ENCODE measurements at places on chromosomes 2 and 18. TPM values are rescaled to one million over a fixed set of nuclear protein-coding genes. Genes with fewer than 3 reads are reported as not detected.
A peak's percentile ranks its signal among the peaks of the same experiment; 100 is the strongest.

The CCDC102B gene
- 6.1 TPM for total RNA-seq

The MATN3 gene
- 0.05 TPM for total RNA-seq

The TBC1D8 gene
- 7.7 TPM for total RNA-seq

The TSN gene
- total RNA-seq, result 48.0 TPM

The GYPC gene
- total RNA-seq, result 83.2 TPM

The M1AP gene
- total RNA-seq, result 0.94 TPM

The SATB2 gene
- total RNA-seq, result 0.38 TPM

The B4GALT6 gene
- total RNA-seq, result 9.5 TPM

DNA sequence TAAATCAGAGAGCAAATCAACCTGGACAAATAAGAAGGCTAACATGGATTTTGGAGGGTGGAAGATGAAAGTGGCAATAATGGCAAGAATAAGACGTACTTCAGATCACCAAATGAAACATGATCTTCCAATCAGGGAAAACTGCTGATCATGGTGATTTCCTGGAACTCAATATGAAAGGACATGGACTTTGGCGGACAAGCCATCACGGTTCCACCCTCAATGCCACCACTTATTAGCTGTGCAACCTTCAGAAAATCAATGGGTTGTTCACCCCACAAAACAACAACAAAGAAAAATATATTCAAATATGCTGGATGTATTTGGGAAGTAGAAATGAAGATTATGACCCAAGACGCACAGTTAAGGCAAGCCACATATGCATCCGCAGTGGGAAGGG lies 81.7 kb downstream of the PPP1R1C start:
- no peaks in the 10 kb centered on the region for H3K27me3 ChIP-seq
- H3K4me1 ChIP-seq, result no peaks in the 10 kb centered on the region
- H3K27ac ChIP-seq, result no peak overlapping the region
- H3K4me3 ChIP-seq, result no peak overlapping the region

GRCh38 chr18:65753520-65753919 lies 2.7 kb downstream of the CDH7 start:
- H3K27me3 ChIP-seq, result peaks cover 25% of the 10 kb centered on the region
- no peak for DNase-seq
- no peaks in the 10 kb centered on the region for H3K4me1 ChIP-seq
- H3K4me3 ChIP-seq, result no peak overlapping the region

- peaks cover 2% of the 10 kb centered on the region for H3K4me1 ChIP-seq
- H3K27me3 ChIP-seq, result no peaks in the 10 kb centered on the region
- H3K4me3 ChIP-seq, result no peak overlapping the region
- H3K27ac ChIP-seq, result no peak overlapping the region
- no peaks in the 10 kb centered on the region for H3K36me3 ChIP-seq
- no peak for DNase-seq
Observed at GRCh38 chr18:54806526-54806925, 21.8 kb upstream of the RAB27B start.

GRCh38 chr2:43675646-43676321 lies 445 bp downstream of the C1GALT1C1L start:
- DNase-seq, result no peak
- H3K4me3 ChIP-seq, result peak overlapping the region; percentile 16
- H3K4me1 ChIP-seq, result no peaks in the 10 kb centered on the region
- peaks cover 5% of the 10 kb centered on the region for H3K27me3 ChIP-seq
- H3K27ac ChIP-seq, result no peak overlapping the region

GRCh38 chr2:208643145-208643544 lies 236.6 kb downstream of the PTH2R start:
- DNase-seq, result no peak
- no peaks in the 10 kb centered on the region for H3K27me3 ChIP-seq
- H3K4me1 ChIP-seq, result no peaks in the 10 kb centered on the region

DNA sequence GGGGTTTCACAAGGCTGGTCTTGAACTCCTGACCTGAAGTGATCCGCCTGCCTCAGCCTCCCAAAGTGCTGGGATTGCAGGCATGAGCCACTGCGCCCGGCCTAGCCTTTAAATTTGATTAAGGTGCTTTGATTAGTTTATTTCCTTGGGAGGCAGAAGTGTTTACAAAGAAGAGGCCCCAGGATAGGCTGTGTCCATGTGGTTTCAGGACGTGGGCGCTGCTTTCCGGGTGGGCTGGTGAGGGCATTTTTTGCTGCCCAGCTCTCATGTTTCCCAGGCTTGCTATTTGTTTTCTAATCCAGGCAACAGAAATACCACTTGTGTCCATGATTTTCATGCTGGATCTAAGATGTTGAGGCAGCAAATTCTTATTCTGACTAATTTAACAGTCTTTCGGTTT lies 124.2 kb downstream of the SH3RF3 start:
- H3K4me1 ChIP-seq, result no peaks in the 10 kb centered on the region
- peaks cover 3% of the 10 kb centered on the region for H3K27me3 ChIP-seq
- no peaks in the 10 kb centered on the region for H3K36me3 ChIP-seq
- no peak for DNase-seq

DNA sequence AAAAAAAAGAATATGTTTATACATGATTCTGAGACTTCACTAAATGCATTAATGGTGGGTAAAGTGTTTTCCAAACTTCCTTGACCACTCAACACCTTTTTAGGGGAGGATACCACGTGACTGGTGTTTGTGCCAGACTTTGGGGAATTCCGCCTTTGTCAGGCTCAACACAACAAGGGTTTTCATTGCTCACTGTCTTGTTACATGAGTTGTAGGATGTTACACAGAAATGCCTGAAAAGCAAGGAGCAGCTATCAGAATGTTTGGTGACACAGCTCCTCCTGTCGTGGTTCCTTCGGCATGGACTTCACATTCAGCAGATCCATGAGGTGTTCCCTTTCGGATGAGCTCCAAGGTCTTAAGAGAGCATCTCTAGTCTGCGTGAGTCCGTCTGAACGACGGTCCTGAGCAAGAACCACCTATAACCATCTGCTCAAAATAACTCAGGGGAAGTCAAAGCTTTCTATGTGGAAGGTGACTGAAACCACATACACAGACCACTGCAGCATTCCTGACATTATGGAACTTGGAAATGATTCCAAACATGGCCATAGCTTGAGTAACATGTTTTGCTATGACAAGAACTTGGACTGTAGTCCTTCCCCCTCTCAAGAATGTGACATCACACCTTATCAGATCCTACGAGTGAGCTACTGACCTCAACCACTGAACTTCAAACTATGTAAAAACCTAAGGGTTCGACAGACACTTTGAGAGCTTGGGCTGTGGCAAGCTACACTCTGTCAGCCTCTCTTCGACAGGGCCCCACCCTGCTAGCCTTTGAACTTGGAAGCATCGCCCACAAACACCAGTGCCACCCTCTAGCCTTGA lies 57.5 kb downstream of the MCFD2 start:
- no peak overlapping the region for H3K4me3 ChIP-seq
- H3K4me1 ChIP-seq, result no peaks in the 10 kb centered on the region
- no peaks in the 10 kb centered on the region for H3K36me3 ChIP-seq
- no peak for DNase-seq
- H3K27ac ChIP-seq, result no peak overlapping the region
- no peaks in the 10 kb centered on the region for H3K27me3 ChIP-seq

GRCh38 chr2:49770919-49771318 lies 616.6 kb upstream of the FSHR start:
- DNase-seq, result no peak
- no peak overlapping the region for H3K4me3 ChIP-seq
- H3K4me1 ChIP-seq, result no peaks in the 10 kb centered on the region
- no peaks in the 10 kb centered on the region for H3K36me3 ChIP-seq
- H3K27me3 ChIP-seq, result no peaks in the 10 kb centered on the region

- H3K27me3 ChIP-seq, result peaks cover 62% of the 10 kb centered on the region
- no peak overlapping the region for H3K4me3 ChIP-seq
- no peak for DNase-seq
- no peak overlapping the region for H3K27ac ChIP-seq
- no peaks in the 10 kb centered on the region for H3K4me1 ChIP-seq
Observed at GRCh38 chr2:241459520-241459919, 48.9 kb downstream of the STK25 start.

GRCh38 chr2:28755421-28755820 lies 3.8 kb downstream of the PPP1CB start:
- no peaks in the 10 kb centered on the region for H3K27me3 ChIP-seq
- H3K4me1 ChIP-seq, result peaks cover 13% of the 10 kb centered on the region

DNA sequence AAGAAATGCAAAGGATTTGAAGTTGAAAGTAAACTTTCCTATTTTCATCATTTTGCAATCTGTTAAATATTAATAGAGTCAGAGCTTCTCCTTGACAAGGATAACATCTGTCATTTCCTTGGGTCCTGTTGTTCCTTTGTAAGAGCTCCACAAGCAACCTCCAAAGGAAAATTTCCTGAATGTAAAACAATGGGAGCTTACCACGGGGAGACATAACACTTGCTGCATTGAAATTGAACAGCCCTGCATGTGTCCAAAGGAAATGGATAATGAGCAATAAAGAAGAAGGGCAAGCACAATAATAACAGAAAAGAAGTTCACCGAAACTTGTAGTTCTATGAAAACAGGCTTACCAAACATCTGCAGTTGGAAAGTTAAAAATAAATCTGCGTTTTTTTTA lies 42.0 kb upstream of the SCG2 start:
- H3K36me3 ChIP-seq, result no peaks in the 10 kb centered on the region
- no peaks in the 10 kb centered on the region for H3K4me1 ChIP-seq
- H3K27ac ChIP-seq, result no peak overlapping the region

GRCh38 chr2:191661097-191661924 lies 16.6 kb upstream of the NABP1 start:
- no peaks in the 10 kb centered on the region for H3K27me3 ChIP-seq

DNA sequence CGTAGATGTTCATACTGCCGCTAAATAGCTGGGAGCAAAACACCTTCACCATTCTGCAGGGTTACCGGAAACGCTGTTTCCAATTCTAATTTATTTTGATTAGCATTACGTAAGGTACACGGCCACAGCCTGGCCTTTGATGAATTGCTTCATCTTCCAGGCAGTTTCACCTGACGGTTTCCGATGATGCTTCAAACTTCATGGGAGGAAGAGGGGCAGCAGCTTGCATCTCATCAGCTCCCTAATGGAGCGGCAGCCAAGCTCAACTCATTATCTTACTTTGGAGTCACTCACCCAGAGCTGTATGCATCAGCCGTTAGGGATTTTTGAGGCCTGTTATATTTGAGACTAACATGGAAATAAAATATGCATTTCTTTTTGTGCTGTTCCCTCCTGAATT lies 54.8 kb downstream of the TMEM18 start:
- H3K36me3 ChIP-seq, result no peaks in the 10 kb centered on the region
- no peaks in the 10 kb centered on the region for H3K27me3 ChIP-seq
- no peak overlapping the region for H3K4me3 ChIP-seq
- H3K27ac ChIP-seq, result no peak overlapping the region
- no peaks in the 10 kb centered on the region for H3K4me1 ChIP-seq

GRCh38 chr2:161919873-161920272 lies 154.1 kb downstream of the DPP4 start:
- no peak for DNase-seq
- no peaks in the 10 kb centered on the region for H3K4me1 ChIP-seq
- no peak overlapping the region for H3K4me3 ChIP-seq
- no peak overlapping the region for H3K27ac ChIP-seq
